ENCODE measurements at places on chromosomes 12 and 14.

- DNase-seq, result no peak
Measured at GRCh38 chr14:56374421-56374820, 205.2 kb upstream of the TMEM260 start.

- no peak for DNase-seq
Measured at GRCh38 chr14:59630288-59630963, 53.8 kb upstream of the CCDC175 start.

DNA sequence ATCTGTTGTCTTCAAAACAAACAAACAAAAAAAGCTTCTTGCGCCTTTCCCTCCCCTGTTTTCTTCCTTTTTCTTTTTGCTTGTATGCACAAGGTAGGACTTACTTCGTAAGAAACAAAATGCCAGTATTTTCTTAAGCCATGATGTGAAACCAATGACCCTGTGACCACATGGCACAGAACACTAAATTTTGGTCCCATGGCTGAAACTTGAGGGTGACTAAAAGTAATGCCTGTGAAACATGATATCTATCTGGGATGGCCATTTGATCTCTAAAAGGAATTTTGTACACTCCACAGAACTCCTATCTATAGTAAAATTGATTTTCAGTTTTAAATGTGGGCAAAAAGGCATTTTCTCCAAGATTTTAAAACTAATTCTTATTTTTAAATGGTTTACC lies 63.6 kb downstream of the PAPOLA start:
- no peak for DNase-seq

GRCh38 chr12:32549675-32550079 lies 129.4 kb upstream of the DNM1L start:
- DNase-seq, result no peak

- DNase-seq, result no peak
Measured at GRCh38 chr12:89033062-89033461, 319.2 kb downstream of the DUSP6 start.

DNA sequence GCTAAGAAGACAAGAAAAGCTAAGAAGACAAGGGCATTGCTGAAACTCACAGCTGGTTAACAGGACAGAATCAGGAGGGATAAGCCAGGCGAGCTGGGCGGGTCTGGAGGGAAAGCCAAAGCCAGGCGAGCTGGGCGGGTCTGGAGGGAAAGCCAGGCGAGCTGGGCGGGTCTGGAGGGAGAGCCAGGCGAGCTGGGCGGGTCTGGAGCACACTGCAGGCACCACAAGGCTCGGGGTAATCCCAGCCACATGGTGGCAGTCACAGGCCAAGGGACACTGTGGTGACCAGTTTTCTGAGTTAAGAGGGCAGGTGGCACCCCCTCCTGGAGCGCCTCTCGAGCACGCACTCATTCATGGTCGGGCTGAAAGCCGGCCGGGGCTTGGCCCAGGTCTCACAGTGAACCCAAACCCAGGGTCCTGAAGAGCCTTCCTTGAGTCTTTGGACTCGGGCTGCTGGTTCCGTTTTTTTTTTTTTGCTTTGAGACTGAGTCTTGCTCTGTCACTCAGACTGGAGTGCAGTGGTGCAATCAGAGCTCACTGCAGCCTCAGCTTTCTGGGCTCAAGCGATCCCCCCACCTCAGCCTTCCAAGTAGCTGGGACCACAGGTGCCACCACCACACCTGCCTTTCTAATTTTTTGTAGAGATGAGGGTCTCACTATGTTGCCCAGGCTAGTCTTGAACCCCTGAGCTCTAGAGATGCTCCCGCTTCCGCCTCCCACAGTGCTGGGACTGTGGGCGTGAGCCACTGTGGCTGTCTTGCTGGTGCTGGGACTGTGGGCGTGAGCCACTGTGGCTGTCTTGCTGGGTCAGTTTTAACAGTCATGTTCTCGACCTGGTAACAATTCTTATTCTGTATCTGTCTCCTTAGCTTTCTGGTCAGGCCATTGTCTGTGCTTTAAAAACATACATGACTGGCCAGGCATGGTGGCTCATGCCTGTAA lies 40.2 kb downstream of the HSP90AA1 start:
- DNase-seq, result peak; percentile 29

- peak; percentile 54 for DNase-seq
Measured at GRCh38 chr12:64699504-64700115, 59.6 kb downstream of the GNS start.

DNA sequence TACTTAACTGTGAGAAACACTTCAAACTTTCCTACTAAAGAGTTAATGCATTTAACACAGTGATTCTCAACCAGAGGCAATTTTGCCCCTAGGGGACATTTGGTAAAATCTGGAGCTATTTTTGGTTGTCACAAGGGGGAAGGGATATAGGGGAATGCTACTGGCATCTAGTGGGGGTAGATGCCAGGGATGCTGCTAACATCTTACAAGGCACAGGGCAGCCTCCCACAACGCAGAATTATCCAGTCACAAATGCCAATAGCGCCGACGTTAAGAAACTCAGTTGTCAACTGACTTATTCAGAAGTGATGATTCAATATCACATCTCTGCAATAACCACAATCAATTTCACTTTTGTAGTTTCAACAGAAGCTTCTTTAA lies 2.0 kb downstream of the EEA1 start:
- DNase-seq, result no peak

- DNase-seq, result no peak
Measured at GRCh38 chr14:92310776-92311375, 12.1 kb upstream of the SLC24A4 start.

- no peak for DNase-seq
Measured at GRCh38 chr14:99009871-99010270, 262.1 kb downstream of the BCL11B start.

GRCh38 chr14:68790644-68791077 lies 2.2 kb downstream of the ZFP36L1 start:
- DNase-seq, result peak; percentile 54

DNA sequence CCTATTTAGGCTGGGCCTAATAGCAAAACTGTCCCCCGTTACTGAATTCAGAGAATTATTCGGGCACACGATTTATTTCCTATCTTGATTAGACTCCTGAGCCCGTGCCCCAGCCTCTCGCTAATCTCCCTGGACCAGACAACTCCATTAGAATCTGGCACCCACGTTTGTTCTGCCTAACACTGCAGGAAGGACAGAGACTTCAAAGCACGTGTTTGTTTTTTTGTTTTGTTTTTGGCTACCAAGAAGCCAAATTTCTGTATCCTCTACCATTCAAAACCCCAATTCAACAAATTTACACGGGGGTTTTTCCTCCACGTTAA lies 4.8 kb downstream of the USP44 start:
- no peak for DNase-seq

- no peak for DNase-seq
Measured at GRCh38 chr14:104507443-104507842, 72.1 kb upstream of the C14orf180 start.

DNA sequence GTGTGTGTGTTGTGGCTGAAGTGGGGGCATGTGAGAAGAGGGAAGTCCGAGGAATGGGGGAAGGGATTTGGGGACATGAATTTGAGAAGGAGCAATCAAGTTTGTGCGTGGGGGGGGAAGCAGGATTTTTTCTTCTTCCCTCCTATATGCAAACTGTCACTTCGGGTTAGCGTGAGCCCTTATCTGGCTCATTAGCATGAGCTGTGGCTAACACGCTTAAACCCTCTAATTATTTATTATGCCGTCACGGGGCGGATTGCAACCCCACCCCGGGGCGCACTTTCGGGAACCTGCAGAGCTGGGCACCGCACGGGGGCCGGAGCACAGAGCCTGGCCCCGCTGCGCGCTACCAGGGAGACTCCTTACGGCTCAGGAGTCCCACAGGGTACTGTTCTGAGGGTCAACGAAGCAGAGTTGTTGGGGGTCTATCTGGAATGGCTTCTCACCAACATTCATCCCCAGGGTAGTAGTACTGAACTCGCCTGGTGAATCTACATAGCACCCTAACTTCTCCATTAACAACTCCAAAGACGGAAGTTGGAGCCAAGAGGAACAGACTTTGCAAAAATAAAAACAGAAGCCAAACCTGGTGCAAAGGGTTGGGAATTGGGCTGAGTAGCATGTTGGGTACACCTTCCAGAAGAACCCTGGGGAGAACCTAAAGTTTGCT lies 6.4 kb upstream of the ASCL1 start:
- DNase-seq, result no peak

DNA sequence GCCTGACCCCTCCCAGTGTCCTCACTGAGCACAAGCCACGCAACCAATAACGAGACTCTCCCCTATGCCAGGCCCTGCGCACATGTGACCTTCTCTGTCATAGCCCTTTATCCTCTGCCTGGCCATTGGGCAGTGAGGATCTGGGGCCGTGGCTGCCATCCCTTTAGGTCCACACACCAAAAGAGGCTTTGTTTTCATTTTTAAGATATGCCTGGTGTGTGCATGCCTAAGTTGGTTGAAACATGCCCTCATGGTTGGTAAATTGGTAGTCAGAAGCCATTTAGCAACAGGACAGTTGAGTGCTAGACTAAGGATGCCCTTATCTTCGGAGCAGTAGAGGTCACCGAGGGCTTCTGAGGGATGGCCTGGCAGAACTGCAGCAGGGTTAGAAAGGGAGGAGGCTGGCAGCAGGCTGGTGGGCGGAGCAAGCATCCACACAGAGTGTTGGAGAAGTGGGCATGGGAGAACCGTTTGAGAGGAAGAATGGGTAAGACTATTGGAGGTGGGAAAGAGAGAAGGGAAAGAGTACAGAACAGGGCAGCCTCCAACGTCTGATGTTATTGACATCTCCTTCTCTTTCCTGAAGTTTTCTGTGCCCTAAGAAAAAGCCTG lies 75.1 kb downstream of the SLC24A4 start:
- DNase-seq, result no peak

GRCh38 chr12:52171950-52172512 lies 19.8 kb downstream of the KRT80 start:
- no peak for DNase-seq

GRCh38 chr12:56839915-56840325 lies 76.8 kb downstream of the HSD17B6 start:
- DNase-seq, result peak; percentile 29
